ENCODE measurements at places on chromosomes 13 and 19.

GRCh38 chr19:15358918-15359317 is 20.7 kb downstream of the AKAP8 start:
- DNase-seq, result no peak

DNA sequence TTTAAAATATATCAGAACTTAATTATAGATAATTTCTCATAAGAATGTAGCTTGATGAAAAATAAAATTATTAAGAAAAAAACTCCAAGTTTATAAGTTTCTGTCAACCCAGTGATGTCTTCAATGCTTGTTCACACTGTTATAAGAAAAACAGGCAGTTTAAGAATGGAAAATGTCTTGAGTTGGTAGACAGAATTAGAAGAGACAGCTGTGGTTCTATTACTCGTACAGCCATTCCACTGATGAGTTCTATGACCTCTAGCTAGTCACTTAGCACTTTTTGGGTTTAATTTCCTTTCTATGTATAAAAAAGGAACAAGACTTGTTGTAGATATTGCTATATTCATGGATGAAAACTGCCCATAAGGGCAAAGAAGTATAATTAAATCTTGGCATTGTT is 1013.1 kb upstream of the ATXN8OS start:
- no peak for DNase-seq

DNA sequence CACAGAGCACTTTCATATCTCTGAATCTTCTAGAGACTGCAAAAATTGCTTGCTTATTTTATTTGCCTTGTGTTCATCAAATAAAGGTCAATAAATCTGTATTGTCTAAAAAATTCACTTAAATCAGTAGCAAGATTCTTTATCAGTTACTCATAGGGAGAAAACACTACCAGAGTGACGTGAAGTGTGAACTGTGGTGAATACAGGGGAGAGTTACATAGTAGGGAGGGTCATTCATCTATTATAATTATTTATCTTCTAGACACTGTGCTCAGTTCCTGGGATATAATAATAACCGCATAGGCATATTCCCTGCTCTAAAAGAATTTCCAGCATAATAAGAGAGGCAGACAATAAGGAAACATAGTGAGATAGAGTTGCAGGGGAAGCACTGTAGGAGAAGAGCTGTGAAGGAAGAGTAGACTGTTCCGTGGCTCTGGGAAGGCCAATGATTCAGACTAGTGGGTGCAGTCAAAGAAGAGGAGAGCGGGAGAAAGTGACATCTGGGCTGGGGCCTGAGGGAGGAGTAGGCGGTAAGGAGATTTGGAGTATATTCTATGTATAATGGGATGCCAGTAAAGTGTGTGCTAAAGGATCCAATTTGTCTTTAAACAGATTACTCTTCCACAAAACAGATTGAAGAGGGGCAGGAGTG is 84.0 kb upstream of the TDRD3 start:
- no peak for DNase-seq

GRCh38 chr19:39934584-39935363 is at the start of gene FCGBP:
TSS of gene FCGBP (minus strand) at chr19:39934634.
- DNase-seq, result no peak

GRCh38 chr19:29714371-29714952 is 599 bp downstream of the C19orf12 start:
- no peak for DNase-seq

DNA sequence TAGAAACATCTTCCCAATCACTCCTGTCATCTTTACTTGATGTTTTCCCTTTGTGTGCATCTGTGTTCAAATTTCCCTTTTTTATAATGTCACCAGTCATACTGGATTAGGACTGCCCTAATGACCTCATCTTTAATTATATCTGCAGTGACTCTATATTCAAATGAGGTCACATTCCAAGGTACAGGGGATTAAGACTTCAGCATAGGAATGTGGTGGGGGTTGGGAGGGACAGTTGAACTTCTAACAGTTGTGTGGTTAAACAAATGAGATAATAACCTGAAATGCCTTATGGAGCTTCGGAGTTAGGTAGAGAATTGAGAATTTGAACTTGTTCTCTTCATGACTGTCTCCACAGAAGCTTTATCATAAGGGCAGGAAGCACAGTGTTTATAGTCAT is 23.0 kb downstream of the PAN3 start:
- no peak for DNase-seq

GRCh38 chr19:19040417-19040816 is 7.0 kb downstream of the ARMC6 start:
- DNase-seq, result no peak

Measured in activated naive CD4-positive, alpha-beta T cell treated with Interleukin-2 at 50 U/mL for 16 hours (primary cell).